CD14-positive monocyte (primary cell): ENCODE measurements at places on chromosomes 6 and 20. TPM values are rescaled to one million over a fixed set of nuclear protein-coding genes. Genes with fewer than 3 reads are reported as not detected.

The OLIG3 gene
- polyA plus RNA-seq = not detected

The SLC13A3 gene
- polyA plus RNA-seq = not detected

The ZC3H12D gene
- 0.96 TPM for polyA plus RNA-seq

The ZNF831 gene
- polyA plus RNA-seq = 0.09 TPM

The MUCL3 gene
- polyA plus RNA-seq = not detected

The TPBG gene
- not detected for polyA plus RNA-seq

The ARMH2 gene
- polyA plus RNA-seq = 0.17 and 0.71 TPM in 2 replicates

DNA sequence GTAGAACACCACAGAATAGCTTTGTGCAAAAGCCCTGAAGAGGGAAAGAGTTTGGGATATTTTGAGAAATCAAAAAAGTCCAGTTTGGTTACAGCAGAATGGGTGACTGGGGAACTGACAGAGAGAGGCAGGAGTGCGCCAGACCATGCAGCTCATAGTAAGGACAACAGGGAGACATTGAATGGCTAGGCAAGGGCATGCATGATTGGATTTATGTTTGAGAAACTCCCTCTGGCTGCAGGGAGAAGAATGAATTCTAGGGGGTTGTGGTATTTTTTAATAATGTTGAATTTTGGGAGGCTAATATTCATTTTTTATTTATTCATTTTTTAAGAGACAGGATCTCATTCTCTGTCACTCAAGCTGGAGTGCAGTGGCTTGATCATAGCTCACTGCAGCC is 49.9 kb downstream of the TGM2 start:
- no peak overlapping the region for H3K4me3 ChIP-seq
- H3K27ac ChIP-seq = no peak overlapping the region
- H3K36me3 ChIP-seq = no peaks in the 10 kb centered on the region
- peaks cover 13% of the 10 kb centered on the region for H3K4me1 ChIP-seq
- no peaks in the 10 kb centered on the region for H3K27me3 ChIP-seq

DNA sequence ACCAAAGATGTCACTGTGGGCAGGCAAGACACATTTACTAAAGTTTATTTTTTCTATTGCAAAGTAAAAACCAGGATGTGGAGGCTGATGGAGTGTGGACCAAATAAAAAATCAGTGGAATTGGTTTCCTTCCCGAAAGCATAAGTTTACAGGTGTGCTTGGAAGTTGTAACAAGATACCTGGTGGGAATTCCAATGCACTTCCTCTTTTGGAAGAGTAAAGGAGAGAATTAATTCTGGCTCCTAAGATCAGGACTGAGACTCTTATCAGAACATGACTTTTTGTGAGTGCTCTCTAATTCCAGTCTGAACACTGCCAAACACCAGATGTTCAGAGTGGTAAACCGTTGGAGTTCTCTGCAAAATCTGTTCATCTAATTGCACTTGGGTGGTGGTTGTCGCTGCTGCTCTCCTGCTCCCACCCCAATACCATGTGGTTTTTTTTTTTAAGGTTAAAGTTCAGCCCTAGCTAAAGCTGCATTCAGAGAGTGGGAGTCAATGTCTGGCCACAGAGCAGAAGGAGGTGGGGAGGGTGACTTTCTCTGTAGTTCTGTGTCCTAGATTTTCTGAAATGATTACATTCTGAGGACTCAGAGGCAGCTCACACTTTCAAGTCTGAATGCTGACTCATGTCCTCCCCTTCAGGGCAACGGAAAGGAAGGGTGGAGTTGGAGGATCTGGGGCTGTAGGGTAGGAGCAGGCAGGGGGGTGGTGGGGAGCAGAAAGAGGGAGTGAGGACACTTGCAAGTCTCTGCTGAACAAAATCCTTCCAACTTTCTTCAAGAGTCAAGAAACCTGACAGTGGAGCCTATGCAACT is 275.8 kb upstream of the PRDM1 start:
- peak; percentile 66 for DNase-seq
- H3K36me3 ChIP-seq = no peaks in the 10 kb centered on the region
- no peak overlapping the region for H3K4me3 ChIP-seq
- H3K27ac ChIP-seq = peak overlapping the region; percentile 54
- H3K27me3 ChIP-seq = no peaks in the 10 kb centered on the region
- peaks cover 34% of the 10 kb centered on the region for H3K4me1 ChIP-seq

DNA sequence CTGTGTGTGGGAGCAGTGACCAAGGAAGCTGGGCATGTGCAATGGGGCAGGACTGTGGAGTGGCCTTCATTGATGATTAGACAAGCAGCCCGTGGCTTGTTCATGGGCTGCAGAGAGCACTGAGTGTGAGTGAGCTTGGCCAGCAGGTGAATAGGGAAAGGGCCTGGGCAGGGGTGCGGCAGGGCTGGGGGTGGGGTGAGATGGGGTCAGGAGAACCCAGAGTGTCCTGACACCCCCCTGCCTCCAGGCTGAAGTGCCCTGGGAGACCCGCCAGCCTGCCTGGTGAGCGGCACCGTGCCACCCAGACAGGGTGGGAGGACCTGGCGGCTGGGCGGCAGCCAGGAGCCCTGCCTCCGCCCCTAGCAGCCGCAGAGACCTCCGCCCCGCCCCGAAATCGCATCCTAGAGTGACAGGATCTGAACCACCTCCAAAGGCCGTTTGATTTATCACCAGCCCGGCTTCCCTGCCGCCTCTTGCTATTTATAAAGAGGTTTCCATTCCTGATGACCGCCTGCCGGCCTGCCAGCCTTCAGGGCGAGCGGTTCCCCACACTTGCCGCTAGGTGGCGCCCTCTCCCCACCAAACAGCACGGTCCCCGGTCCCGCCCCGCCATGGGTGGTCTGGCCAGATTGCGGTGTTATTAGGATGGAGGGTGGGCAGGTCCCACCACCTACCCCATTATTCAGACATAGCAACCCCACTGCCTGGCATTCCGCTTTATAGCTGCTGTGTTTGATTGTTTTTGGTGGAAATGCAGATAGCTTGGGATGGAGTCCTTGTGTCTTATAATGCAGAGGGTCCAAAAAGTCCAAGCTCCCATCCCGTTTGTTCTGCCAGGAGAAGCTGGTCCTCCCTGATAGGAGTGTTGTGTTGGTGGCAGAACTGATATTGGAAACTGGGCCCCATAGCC is 3.5 kb downstream of the MYLK2 start:
- peak; percentile 54 for DNase-seq
- H3K4me3 ChIP-seq = no peak overlapping the region
- H3K27me3 ChIP-seq = no peaks in the 10 kb centered on the region
- no peaks in the 10 kb centered on the region for H3K36me3 ChIP-seq
- H3K4me1 ChIP-seq = peaks cover 9% of the 10 kb centered on the region
- no peak overlapping the region for H3K27ac ChIP-seq

DNA sequence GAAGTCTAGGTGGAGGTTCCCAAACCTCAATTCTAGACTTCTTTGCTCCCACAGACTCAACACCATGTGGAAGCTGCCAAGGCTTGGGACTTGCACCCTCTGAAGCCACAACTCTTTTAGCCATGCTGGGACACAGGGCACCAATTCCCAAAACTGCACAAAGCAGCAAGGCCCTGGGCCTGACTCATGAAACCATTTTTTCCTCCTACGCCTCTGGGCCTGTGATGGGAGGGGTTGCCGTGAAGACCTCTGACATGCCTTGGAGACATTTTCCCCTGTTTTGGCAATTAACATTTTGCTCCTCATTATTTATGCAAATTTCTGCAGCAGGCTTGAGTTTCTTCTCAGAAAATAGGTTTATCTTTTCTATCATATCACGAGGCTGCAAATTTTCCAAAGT is 355.4 kb upstream of the RUNX2 start:
- H3K27me3 ChIP-seq = no peaks in the 10 kb centered on the region
- H3K4me3 ChIP-seq = no peak overlapping the region
- no peaks in the 10 kb centered on the region for H3K36me3 ChIP-seq
- H3K4me1 ChIP-seq = no peaks in the 10 kb centered on the region
- no peak overlapping the region for H3K27ac ChIP-seq

DNA sequence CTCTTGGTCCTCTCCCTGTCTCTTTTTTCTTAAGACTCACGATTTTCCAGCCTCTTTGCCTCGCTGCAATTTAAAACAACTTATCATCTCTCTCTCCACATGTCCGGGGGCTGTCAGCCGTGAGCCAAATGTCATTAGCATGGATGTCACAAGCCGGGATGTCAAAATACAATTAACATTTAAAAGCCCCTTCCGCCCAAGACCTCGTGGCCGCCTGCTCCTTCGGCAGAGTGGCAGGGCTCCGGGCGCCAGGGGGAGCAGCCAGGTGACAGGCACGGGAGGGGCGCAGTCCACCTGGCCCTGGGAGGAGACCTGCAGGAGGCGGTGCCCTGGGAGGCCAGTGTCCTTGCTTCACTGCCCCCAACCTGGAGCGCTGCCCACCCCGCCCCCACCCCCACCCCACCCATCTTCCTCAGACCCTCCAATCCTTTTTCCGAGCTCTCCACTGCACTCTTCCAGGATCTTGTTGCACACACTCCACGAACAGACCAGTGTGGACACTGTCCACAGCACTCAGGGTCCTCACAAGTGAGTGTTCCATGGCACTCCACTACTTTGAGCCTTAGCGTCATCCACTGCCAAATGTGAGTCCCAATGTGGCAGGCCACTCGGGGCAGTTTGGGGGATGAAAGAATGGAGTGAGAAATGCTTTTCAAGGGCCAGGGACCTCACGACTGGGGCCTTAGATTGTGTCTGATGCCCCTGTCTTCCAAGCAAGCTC is 5.6 kb upstream of the GRM4 start:
- DNase-seq = no peak
- no peak overlapping the region for H3K4me3 ChIP-seq
- H3K27ac ChIP-seq = no peak overlapping the region
- no peaks in the 10 kb centered on the region for H3K36me3 ChIP-seq
- H3K27me3 ChIP-seq = peaks cover 6% of the 10 kb centered on the region
- H3K4me1 ChIP-seq = no peaks in the 10 kb centered on the region

DNA sequence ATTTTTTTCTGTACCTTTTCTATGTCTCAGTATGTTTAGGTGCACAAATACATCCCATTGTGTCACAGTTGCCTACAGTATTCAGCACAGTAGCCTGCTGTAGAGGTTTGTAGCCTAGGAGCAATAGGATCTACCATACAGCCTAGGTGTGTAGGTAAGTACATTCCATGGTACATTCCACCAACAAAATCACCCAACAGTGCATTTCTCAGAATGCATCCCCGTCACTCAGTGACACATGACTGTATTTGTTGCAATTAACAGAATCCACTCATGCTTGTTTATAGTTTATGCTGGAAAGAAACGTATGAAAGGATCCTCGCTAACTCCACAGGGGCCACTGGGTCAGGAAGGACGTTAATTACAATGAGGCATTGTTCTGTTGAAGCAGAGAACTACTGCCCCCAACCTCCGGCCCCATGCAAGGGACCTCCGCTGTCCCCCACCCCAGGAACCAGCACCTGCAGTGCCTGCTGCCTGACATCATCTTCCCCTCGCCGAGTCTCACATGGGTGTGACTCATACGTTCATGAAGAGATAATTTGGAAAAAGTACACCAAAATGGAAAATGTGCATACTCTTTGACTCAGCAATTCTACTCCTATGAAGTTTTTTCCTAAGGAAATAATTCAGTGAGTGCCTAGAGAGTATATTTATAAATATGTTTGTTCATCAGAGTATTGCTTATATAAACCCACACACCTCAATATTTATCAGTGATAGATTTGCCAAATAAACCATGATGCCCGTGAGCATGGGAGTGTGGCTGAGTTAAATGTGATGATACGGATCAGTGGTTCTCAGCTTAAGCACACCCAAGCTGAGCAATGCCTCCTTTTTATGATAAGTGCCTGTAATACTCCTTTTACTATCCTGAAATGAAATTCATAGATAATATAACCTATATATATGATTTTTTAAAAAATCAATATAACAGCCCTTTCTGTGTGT is 156.4 kb upstream of the ECI2 start:
- no peak overlapping the region for H3K4me3 ChIP-seq
- no peaks in the 10 kb centered on the region for H3K36me3 ChIP-seq
- H3K4me1 ChIP-seq = no peaks in the 10 kb centered on the region
- no peak overlapping the region for H3K27ac ChIP-seq

DNA sequence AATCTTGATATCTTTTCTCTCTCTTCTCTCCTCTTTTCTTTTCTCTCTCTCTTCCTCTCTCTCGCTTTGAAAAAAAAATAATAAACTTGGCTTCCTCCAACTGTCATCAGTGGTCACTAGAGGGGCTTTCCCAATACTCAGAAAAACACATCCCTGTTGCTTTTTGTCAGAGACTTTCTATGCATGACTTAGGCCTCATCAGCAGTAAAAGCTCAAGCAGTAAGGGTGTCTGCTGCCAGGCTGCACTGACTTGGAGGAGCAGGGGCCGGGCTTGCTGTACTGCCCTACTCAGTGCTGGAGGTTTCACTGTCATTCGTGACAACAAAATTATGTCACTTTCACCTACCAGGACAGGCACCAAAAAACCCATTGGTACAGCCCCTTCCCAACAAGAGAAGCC is 272.0 kb downstream of the ADGB start:
- H3K27ac ChIP-seq = no peak overlapping the region
- DNase-seq = no peak
- H3K4me1 ChIP-seq = peaks cover 7% of the 10 kb centered on the region
- no peak overlapping the region for H3K4me3 ChIP-seq

GRCh38 chr6:158674342-158675131 is 24.7 kb downstream of the SYTL3 start:
- DNase-seq = no peak
- H3K36me3 ChIP-seq = peaks cover 13% of the 10 kb centered on the region
- H3K27ac ChIP-seq = no peak overlapping the region
- H3K27me3 ChIP-seq = no peaks in the 10 kb centered on the region
- H3K4me3 ChIP-seq = no peak overlapping the region
- H3K4me1 ChIP-seq = peaks cover 6% of the 10 kb centered on the region

- no peaks in the 10 kb centered on the region for H3K4me1 ChIP-seq
- no peak overlapping the region for H3K27ac ChIP-seq
- DNase-seq = no peak
- no peaks in the 10 kb centered on the region for H3K36me3 ChIP-seq
- no peak overlapping the region for H3K4me3 ChIP-seq
Measured at GRCh38 chr20:14568701-14569100, 231.3 kb upstream of the FLRT3 start.

- DNase-seq = no peak
- H3K36me3 ChIP-seq = no peaks in the 10 kb centered on the region
- H3K27me3 ChIP-seq = no peaks in the 10 kb centered on the region
- H3K4me1 ChIP-seq = peaks cover 3% of the 10 kb centered on the region
Measured at GRCh38 chr6:35804996-35805736, at the start of gene LHFPL5. TSS of gene LHFPL5 (plus strand) at chr6:35805352. CDS start at chr6:35805671, 319 bp downstream.

DNA sequence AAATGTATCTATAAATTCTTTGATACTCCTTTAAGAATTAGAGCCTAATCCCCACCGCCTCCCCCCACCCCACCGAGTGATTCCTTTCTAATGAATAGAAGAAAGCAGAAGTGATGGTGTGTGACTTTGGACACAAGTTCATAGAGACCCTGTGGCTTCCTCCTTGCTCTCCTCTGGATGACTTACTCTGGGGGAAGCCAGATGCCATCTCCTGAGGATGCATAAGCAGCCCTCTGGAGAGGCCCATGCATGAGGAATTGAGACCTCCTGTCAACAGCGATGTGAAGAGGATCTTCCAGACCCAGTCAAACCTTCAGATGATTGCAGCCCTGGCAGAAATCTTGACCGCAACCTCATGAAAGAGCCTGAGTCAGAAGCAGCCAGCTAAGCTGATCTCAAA is 21.1 kb downstream of the AHCY start:
- no peaks in the 10 kb centered on the region for H3K27me3 ChIP-seq
- DNase-seq = no peak
- peaks cover 35% of the 10 kb centered on the region for H3K36me3 ChIP-seq
- no peaks in the 10 kb centered on the region for H3K4me1 ChIP-seq

- no peak for DNase-seq
- H3K27me3 ChIP-seq = no peaks in the 10 kb centered on the region
- no peaks in the 10 kb centered on the region for H3K36me3 ChIP-seq
- no peaks in the 10 kb centered on the region for H3K4me1 ChIP-seq
- H3K27ac ChIP-seq = no peak overlapping the region
Measured at GRCh38 chr6:21707524-21708319, 114.2 kb downstream of the SOX4 start.
